Omental fat pad (tissue), 4 donors: ENCODE measurements at places on chromosomes 4 and X. TPM values are rescaled to one million over a fixed set of nuclear protein-coding genes. Genes with fewer than 3 reads are reported as not detected.

CCNI gene
- total RNA-seq = 192 TPM

ADH1A gene
- 0.96 TPM for total RNA-seq

FBXL5 gene
- 198 TPM for total RNA-seq

DNA sequence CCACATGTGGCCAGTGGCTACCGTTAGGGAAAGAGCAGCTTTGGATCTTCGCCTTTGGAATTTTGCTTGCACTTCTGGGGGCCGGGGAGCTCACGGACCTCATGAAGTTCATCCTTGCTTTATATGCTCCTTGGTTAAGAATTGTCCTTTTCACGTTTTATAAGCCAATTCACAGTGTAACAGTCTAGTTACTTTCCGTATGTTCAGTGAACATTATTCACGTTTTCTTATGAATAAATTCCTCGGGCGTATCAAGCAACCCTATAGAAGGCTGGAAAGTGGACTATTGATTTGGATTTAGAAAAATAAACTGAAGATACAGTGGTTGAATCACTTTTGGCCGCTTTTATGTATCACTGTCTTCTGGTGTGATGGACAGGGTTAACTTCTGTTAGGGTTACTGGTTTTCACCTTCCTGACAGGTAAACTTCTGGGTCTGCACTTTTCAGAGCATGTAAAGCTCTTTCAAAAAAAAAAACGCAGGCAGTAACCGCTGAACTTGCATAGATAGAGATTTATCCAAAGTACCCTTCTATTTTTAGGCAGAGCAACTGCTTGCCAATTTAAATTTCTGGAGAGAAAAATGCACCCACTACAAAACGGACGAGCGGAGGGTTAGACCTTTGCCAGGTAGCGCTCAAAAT lies 569 bp upstream of the PDLIM5 start:
- DNase-seq = no peak

GRCh38 chr4:141571793-141572192 lies 64.6 kb upstream of the IL15 start:
- no peak for DNase-seq

GRCh38 chr4:76744241-76744921 lies 153.6 kb downstream of the SOWAHB start:
- DNase-seq = no peak

- DNase-seq = no peak
These were observed 904 bp downstream of the F11 start for GRCh38 chr4:186266729-186267456.

XKRX gene
- 0.28 TPM for total RNA-seq

- DNase-seq = no peak
These were observed 166.1 kb downstream of the CCSER1 start for GRCh38 chr4:90293320-90293719.

- DNase-seq = no peak
These were observed 383.0 kb upstream of the TENM3 start for GRCh38 chr4:181860157-181860556.
